ENCODE measurements at places on chromosomes 7 and 10.

- no peak for DNase-seq
Observed at GRCh38 chr7:117024811-117025210, 71.5 kb downstream of the ST7 start.

DNA sequence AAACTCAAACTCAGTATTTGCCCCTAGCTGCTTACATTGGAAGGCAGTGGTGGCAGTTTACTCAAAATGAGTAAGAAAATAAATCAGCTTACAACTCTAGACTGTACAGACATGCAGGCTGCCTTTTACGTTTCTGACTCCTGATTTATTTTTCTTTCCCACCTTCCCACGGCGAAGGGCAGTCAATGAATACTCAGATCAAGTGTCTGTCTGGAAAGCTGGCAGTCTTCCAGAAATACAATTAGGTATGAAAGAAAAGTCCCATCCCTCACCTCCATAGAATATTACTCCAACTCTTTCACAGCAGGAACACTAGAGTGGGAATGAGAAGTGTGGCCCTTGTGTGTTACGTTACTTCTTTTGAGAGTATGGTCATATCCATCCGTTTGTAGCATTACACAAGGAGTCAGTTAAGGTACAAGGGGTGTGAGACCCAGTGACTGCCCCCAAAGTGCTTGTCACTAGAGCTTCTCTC is 1.3 kb upstream of the PAPSS2 start:
- no peak for DNase-seq

GRCh38 chr10:116146372-116147140 is 126.5 kb downstream of the GFRA1 start:
- no peak for DNase-seq

GRCh38 chr7:2681929-2682799 is 5.8 kb upstream of the AMZ1 start:
- DNase-seq: no peak

DNA sequence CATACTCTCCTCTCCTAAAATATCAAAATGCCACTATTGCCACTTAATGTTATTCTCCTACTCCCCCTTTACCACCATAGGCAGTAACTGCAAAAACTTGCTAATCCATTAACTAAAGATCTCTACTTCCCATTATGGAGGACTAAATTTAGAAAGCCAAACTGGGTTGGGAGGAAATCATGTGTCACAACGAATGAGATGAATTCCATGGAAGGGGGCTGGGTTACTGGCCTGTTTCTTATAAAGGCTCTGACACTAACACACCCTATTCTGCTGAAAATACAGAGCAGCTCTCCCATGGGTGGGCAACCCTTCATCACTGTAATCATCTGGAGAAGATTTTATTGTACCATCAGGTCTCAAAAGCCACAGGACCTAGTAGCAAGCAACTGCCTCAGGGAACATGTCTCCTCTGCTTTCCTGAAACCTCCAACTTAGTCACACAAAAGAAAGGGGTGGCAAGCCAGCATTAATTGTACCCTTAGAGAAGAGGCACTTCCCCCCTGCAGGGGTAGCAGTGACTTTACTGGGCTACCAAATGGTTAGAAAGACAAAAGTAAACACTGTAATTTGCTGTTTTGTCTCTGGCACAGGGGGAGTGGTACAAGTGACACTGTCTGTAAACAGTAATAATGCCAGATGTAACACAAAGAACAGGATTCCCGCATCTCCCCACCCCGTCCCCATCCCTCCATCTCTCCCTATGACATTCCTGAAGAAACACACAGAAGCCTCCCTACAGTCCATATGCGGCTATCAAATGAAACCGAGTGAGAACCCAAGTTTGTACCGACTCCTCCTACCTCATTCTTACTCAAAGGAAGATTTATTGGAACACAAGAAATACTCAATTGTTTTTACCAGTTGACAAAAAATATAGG is 81.6 kb downstream of the ARMH3 start:
- no peak for DNase-seq

GRCh38 chr7:75738604-75738974 is at the start of gene HIP1:
Gene HIP1 (minus strand): TSS chr7:75738941. CDS start chr7:75738920, 21 bp downstream.
- no peak for DNase-seq

GRCh38 chr10:28442403-28442802 is 90.5 kb upstream of the WAC start:
- no peak for DNase-seq

DNA sequence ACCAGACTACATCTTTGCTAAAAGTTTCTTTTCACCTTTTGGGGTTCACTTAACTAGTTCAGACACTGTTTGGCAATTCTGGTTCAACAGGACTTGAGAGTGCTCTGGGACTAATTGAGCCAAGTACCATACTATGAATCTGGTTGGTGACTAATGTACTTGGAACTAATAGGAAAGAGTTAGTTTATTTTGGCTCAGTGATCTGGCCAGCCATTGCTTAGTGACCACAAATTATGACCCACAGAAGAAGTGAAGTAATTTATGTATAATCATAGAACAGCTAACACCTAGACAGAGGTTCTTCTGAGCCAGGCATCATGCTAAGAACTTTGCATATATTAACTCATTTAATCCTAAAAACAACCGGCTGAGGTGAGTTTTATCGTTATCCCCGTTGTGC is 126.5 kb upstream of the JCAD start:
- no peak for DNase-seq

GRCh38 chr7:22435105-22435504 is 64.9 kb downstream of the STEAP1B start:
- DNase-seq: no peak

Data from stimulated activated CD4-positive, alpha-beta T cell treated with anti-CD3 and anti-CD28 coated beads, Interleukin-4, amount 100 ng/mL, for 48 hours (primary cell).